ENCODE measurements at places on chromosomes 5 and 9. TPM values are rescaled to one million over a fixed set of nuclear protein-coding genes. Genes with fewer than 3 reads are reported as not detected.

Gene GHR
- total RNA-seq, result 3.7 TPM

Gene RMI1
- 6.2 TPM for total RNA-seq

Gene PCDHGA9
- total RNA-seq, result 7.6 TPM

Gene KIF12
- 202 TPM for total RNA-seq

Gene FOXD4L6
- total RNA-seq, result not detected

Gene NUP214
- total RNA-seq, result 75.3 TPM

Gene UBE2QL1
- 0.31 TPM for total RNA-seq

Gene FGF18
- total RNA-seq, result 1.8 TPM

Gene ABLIM3
- 21.7 TPM for total RNA-seq

Gene ARL10
- total RNA-seq, result 6.2 TPM

Gene ANKRD31
- total RNA-seq, result 0.38 TPM

Gene SSBP2
- 57.1 TPM for total RNA-seq

Gene HRH2
- 10.6 TPM for total RNA-seq

DNA sequence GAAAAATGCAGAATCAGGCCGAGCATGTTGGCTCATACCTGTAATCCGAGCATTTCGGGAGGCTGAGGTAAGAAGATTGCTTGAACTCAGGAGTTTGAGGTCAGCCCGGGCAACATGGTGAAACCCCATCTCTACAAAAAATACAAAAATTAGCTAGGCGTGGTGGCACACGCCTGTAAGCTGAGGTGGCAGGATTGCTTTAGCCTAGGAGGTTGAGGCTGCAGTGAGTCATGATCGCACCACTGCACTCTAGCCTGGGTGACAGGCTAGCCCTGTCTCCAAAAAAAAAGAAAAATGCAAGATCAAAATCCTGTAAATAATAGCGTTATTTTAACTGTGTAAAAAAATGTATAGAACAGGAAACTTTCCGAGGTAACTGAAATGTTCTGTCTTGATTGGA, 39.4 kb downstream of the RNF44 start:
- H3K27me3 ChIP-seq, result no peaks in the 10 kb centered on the region
- peaks cover 16% of the 10 kb centered on the region for H3K36me3 ChIP-seq
- DNase-seq, result no peak
- H3K4me3 ChIP-seq, result no peak overlapping the region
- H3K27ac ChIP-seq, result no peak overlapping the region

- no peak overlapping the region for H3K4me3 ChIP-seq
- H3K27me3 ChIP-seq, result no peaks in the 10 kb centered on the region
These were observed 21.4 kb upstream of the LTC4S start for GRCh38 chr5:179772351-179772750.

- H3K36me3 ChIP-seq, result no peaks in the 10 kb centered on the region
- peaks cover 3% of the 10 kb centered on the region for H3K4me1 ChIP-seq
- H3K27me3 ChIP-seq, result no peaks in the 10 kb centered on the region
- H3K4me3 ChIP-seq, result no peak overlapping the region
- no peak for DNase-seq
- H3K27ac ChIP-seq, result no peak overlapping the region
These were observed 138.4 kb upstream of the RPS23 start for GRCh38 chr5:82416512-82416911.

DNA sequence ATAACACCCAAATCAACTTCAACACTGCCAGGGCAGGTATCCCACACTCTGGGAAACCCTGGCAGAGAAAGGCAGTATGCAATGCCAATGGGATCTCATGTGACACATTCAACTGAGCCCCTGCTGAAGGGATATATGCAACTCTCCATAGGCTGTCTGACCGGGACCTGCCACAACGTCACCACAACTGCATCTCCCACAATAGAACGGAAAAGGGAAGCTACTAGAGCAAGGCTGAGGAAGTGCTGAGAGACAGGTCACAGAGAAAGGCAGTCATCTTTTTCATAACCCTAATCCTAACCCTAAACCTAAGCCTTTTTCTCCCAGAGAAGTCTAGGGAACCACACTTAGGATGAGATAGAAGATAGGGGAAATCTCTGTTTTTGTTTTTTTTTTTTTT, 345.9 kb upstream of the CD180 start:
- H3K36me3 ChIP-seq, result no peaks in the 10 kb centered on the region
- no peak overlapping the region for H3K27ac ChIP-seq
- no peaks in the 10 kb centered on the region for H3K27me3 ChIP-seq
- H3K4me1 ChIP-seq, result no peaks in the 10 kb centered on the region
- DNase-seq, result no peak
- H3K4me3 ChIP-seq, result no peak overlapping the region

- DNase-seq, result no peak
- no peaks in the 10 kb centered on the region for H3K36me3 ChIP-seq
- no peak overlapping the region for H3K4me3 ChIP-seq
- no peaks in the 10 kb centered on the region for H3K4me1 ChIP-seq
These were observed 23.3 kb downstream of the CSF2 start for GRCh38 chr5:132096904-132097303.

GRCh38 chr9:78994471-78994870, 577.3 kb upstream of the TLE4 start:
- no peaks in the 10 kb centered on the region for H3K4me1 ChIP-seq
- DNase-seq, result no peak
- no peaks in the 10 kb centered on the region for H3K36me3 ChIP-seq
- no peaks in the 10 kb centered on the region for H3K27me3 ChIP-seq
- no peak overlapping the region for H3K4me3 ChIP-seq

GRCh38 chr5:137142346-137142745, 356.8 kb downstream of the SPOCK1 start:
- H3K27me3 ChIP-seq, result no peaks in the 10 kb centered on the region
- no peak overlapping the region for H3K4me3 ChIP-seq
- DNase-seq, result peak; percentile 33
- H3K4me1 ChIP-seq, result no peaks in the 10 kb centered on the region
- H3K27ac ChIP-seq, result no peak overlapping the region

- no peaks in the 10 kb centered on the region for H3K27me3 ChIP-seq
- H3K27ac ChIP-seq, result no peak overlapping the region
- peaks cover 8% of the 10 kb centered on the region for H3K4me1 ChIP-seq
- DNase-seq, result no peak
- H3K4me3 ChIP-seq, result no peak overlapping the region
- H3K36me3 ChIP-seq, result no peaks in the 10 kb centered on the region
These were observed 207.7 kb downstream of the FRMD3 start for GRCh38 chr9:83330207-83331196.

GRCh38 chr9:130626249-130626996, 38.0 kb upstream of the PRDM12 start:
- H3K4me3 ChIP-seq, result no peak overlapping the region
- H3K27me3 ChIP-seq, result no peaks in the 10 kb centered on the region
- no peak overlapping the region for H3K27ac ChIP-seq
- H3K36me3 ChIP-seq, result peaks cover 7% of the 10 kb centered on the region

DNA sequence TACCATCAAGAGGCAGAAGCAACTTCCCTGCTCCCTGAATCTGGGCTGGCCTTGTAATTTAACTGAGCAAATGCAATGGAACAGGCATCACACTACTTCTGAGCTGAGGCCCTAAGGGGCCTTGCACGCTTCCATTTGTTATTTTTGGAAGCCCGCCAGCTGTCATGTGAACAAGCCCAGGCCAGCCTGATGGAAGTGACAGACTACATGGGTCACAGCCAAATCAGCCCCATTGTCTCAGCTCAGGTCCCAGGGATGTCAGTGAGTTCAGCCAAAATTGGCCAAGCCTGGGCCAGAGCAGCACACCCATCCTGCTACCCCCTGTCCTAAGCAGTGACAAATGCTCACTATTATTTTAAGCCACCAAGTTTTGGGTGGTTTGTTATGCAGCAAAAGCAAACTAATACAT, 72.8 kb downstream of the PRRT1B start:
- H3K4me3 ChIP-seq, result no peak overlapping the region
- no peaks in the 10 kb centered on the region for H3K27me3 ChIP-seq
- DNase-seq, result no peak
- no peaks in the 10 kb centered on the region for H3K4me1 ChIP-seq
- H3K36me3 ChIP-seq, result peaks cover 4% of the 10 kb centered on the region

DNA sequence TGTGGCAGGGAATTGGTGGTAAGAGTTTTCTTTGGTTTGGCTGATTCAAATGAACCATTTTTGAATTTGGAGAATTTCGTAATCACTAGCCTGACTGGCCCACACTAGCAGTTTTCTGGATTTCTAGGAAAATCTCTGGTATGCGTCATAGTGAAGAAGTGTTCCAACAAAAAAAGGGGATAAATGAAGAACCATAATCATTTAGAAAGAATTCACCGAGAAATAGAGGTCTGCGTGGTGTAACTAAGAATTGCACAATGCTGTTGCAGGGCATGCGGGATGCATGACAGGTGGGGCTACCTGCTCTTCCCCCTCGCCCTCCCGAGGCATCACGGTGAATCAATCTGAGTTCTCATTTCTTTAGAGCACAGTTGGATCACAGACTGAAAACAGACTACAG, 232.3 kb upstream of the PAPPA start:
- H3K4me3 ChIP-seq, result no peak overlapping the region
- no peaks in the 10 kb centered on the region for H3K4me1 ChIP-seq
- no peaks in the 10 kb centered on the region for H3K36me3 ChIP-seq
- no peak overlapping the region for H3K27ac ChIP-seq

DNA sequence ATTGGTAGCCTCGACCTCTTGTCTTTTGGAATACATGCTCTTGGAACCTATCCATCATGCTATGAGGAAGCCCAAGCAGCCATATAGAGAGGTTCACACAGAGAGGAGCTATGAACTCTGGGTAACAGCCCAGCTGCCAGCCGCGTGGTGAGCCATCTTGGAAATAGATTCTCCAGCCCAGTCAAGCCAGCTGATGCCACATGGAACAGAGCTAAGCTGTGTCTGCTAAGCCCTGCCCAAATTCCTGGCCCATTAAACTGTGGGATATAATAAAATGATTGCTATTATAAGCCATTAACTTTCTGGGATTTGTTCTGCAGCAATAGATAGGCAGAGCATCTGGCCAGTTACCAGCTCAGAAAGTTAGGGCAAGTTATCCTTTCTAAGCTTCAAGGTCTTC, 4.9 kb upstream of the PRUNE2 start:
- peaks cover 5% of the 10 kb centered on the region for H3K4me1 ChIP-seq
- no peaks in the 10 kb centered on the region for H3K36me3 ChIP-seq
- no peak for DNase-seq
- H3K27me3 ChIP-seq, result peaks cover 9% of the 10 kb centered on the region

DNA sequence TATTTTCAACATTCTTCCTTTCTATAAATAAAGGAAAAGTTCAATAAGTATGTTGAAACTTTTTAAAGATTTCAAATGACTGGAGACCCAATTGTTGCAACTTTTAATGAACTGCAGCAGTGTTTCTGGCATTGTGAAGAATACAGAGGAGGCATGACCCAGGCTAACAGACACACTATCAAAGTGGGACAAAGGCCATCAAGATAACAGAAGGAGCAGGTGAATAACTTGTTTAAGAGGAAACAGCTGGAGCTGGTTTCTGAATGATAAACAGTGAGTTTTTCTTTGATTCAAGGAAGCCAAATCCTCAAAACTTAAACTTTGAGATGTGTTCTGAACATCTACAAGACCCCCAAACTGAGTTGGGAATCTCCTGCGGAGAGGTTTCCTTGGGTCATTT, 734.6 kb downstream of the TLR4 start:
- no peak overlapping the region for H3K4me3 ChIP-seq
- no peaks in the 10 kb centered on the region for H3K4me1 ChIP-seq
- H3K27me3 ChIP-seq, result no peaks in the 10 kb centered on the region

- H3K27ac ChIP-seq, result no peak overlapping the region
- no peak overlapping the region for H3K4me3 ChIP-seq
- H3K36me3 ChIP-seq, result no peaks in the 10 kb centered on the region
- no peaks in the 10 kb centered on the region for H3K4me1 ChIP-seq
- no peaks in the 10 kb centered on the region for H3K27me3 ChIP-seq
These were observed 36.6 kb upstream of the ZNF366 start for GRCh38 chr5:72543811-72544210.

DNA sequence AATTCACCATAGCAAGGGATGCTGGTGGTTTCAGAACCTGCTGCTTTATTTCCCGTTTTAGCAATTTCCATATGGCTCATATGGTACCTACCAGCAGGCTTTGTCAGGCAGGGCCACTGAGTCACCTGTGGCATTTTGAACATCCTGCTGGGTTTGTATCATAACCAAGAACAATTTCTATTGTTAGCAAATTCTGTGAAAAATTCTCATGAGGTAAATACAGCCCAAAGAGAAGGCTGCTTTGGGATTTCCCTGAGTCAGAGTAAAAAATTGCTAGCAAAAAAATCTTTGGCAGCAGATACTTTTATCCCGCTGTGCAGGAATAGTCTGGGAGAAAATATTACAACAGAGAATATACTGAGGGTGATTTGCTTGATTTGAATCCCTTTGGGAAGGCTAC, 52.7 kb downstream of the PRR16 start:
- no peak for DNase-seq
- H3K4me1 ChIP-seq, result no peaks in the 10 kb centered on the region
- no peak overlapping the region for H3K4me3 ChIP-seq
- H3K36me3 ChIP-seq, result no peaks in the 10 kb centered on the region
- H3K27ac ChIP-seq, result no peak overlapping the region
- H3K27me3 ChIP-seq, result no peaks in the 10 kb centered on the region

GRCh38 chr9:108269371-108269770, 586.4 kb downstream of the ACTL7B start:
- no peaks in the 10 kb centered on the region for H3K27me3 ChIP-seq
- H3K4me1 ChIP-seq, result no peaks in the 10 kb centered on the region
- no peak for DNase-seq
- no peak overlapping the region for H3K4me3 ChIP-seq
- H3K27ac ChIP-seq, result no peak overlapping the region

- H3K4me1 ChIP-seq, result peaks cover 8% of the 10 kb centered on the region
- no peak overlapping the region for H3K4me3 ChIP-seq
- DNase-seq, result peak; percentile 19
- no peaks in the 10 kb centered on the region for H3K36me3 ChIP-seq
These were observed 22.6 kb downstream of the CNTFR start for GRCh38 chr9:34566972-34567371.

- peaks cover 6% of the 10 kb centered on the region for H3K4me1 ChIP-seq
- no peak for DNase-seq
- no peaks in the 10 kb centered on the region for H3K27me3 ChIP-seq
- no peak overlapping the region for H3K27ac ChIP-seq
- H3K4me3 ChIP-seq, result no peak overlapping the region
These were observed 132.5 kb downstream of the SEMA6A start for GRCh38 chr5:116442095-116442534.

DNA sequence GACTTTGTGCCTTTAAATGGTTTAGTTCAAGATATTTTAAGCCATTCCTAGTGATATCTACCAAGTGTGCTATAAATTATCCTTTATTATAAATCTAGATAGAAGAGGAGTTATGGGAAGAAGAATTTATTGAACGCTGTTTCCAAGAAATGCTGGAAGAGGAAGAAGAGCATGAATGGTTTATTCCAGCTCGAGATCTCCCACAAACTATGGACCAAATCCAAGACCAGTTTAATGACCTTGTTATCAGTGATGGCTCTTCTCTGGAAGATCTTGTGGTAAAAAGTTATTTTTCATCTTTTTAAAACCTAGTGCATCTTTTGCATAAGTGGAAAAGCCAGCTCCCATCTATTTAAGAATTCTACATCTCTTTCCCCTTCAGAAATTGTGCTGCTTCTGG, 18.6 kb downstream of the SLC23A1 start:
- H3K36me3 ChIP-seq, result peaks cover 4% of the 10 kb centered on the region
- H3K27me3 ChIP-seq, result no peaks in the 10 kb centered on the region
- peaks cover 5% of the 10 kb centered on the region for H3K4me1 ChIP-seq
- no peak overlapping the region for H3K4me3 ChIP-seq
- no peak for DNase-seq
